ENCODE measurements at places on chromosomes 16 and 17.

DNA sequence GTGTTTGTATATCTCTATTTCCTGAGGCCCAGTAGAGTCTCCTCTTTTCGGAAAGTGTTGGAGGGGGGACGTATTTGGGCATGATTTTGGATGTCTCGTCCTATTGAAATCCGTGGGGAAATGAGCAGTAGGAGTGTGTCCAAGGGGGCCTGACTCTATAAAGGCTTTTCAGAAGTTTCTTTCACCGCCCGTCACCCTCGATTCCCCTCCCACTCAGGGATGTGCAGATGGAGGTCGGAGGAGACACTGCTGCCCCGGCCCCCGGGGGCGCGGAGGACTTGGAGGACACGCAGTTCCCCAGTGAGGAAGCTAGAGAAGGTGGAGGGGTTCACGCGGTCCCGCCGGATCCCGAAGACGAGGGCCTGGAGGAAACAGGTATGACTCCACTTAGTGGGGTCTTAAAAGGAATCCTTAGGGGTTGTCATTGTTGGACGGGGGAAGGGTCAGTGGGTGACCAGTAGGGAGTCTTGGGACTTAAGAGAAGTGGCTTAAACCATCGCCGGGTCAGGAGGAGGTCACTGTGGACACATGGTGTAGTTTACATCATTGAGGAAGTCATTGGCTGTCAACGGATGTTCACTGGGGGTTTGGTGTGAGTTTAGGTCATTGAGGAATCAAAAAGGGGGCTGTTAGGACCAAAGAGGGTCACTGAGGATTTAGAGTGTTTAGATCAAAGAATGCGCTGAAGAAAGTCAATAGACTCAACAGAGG lies 424 bp downstream of the MON1B start:
- no peak for DNase-seq

GRCh38 chr17:78748730-78749317 lies 33.2 kb downstream of the CYTH1 start:
- DNase-seq: peak; percentile 21

GRCh38 chr16:65372171-65372570 lies 250.3 kb upstream of the CDH11 start:
- no peak for DNase-seq

DNA sequence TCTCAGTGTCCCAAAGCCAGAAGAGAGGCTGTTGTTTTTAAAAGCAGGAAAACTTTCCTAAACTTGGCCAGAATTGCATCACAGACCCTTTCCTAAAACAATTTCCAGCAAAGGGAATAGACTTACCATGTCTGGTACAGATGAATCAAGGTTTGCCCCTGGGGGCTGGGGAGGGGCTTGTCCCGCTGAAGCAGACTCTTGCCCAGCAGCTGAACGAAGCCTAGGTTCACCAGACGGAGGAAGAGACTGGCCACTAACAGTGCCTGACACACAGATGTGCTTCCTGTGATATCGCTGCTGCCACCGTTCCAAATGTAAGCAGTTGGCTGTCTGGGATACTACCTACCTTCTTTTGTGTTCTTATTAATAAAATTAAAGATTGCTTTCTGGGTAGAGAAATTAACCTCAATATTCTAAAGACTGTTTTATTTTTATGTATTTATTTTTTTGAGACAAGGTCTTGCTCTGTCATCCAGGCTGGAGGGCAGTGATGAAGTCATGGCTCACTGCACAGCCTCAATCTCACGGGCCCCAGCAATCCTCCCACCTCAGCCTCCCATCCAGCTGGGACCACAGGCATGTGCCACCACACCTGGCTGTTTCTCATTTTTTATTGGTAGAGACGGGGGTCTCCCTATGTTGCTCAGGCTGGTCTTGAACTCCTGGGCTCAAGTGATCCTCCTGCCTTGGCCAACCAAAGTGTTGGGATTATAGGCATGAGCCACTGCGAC lies 13.5 kb downstream of the PRCD start:
- no peak for DNase-seq

DNA sequence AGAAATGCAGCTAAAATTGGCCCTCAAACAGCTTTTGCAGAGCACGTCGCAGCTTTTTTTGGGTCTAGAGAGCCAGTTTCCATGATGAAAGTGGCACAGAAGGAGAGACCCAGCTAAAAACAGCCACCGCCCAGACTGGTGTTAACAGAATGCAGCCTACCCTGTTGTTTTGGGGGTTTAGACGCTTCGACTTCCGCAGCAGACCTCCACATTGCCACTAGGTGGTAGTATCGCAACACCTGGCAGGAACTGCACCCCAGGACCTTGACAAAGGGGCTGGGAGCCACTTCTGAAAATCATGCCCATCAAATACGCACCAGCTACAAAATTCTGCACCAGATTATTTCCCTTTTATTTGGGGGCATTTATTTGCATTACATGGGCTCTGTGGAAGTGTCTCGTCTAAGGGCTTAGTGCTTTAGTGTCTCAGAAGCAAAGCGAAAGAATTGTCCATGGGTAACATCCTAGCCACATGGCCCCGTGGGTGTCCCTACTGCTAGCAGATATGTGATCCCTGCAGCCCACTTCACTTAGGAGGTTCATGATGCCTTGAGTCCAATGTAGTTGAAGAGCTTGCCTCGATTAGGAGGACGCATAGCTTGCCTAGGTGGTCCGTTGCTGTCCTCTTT lies 167.1 kb downstream of the HAPSTR1 start:
- peak; percentile 19 for DNase-seq

- peak; percentile 13 for DNase-seq
These were observed 46.0 kb downstream of the LMF1 start for GRCh38 chr16:924806-925205.

GRCh38 chr16:89898201-89898967 lies 20.3 kb upstream of the MC1R start:
- no peak for DNase-seq

DNA sequence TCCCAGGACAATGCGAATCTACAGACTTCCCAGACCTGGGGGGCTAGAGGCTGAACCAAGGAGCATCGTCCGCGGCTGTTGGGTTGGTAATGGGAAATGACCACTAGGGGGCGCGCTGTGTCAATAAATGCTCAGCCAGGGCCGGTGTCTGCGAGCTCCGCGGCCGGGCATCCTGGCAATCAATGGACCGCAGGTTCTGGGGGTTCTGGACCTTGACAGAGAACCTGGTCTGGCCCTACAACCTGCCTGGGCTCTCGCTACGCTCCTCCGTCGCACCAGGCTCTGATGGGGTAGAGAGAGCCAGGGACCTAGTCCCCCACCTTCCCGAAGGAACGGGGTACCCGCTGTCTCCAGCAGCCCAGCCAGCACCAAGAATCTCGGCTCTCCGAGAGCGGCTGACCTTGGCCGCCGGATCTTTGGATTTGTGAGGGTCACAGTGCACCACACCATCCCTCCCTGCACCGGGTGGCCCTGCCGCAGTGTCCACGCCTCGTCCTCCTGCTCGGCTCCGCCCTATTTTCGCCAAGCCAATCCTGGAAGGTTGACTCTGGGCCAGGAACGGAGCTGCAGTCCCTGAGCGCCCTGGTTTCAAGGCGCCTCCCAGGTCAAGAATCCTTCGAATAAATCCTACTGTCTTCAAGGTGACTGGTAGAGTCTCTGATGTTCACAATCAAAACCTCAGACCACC lies 20.4 kb upstream of the BEAN1 start:
- DNase-seq: peak; percentile 64

DNA sequence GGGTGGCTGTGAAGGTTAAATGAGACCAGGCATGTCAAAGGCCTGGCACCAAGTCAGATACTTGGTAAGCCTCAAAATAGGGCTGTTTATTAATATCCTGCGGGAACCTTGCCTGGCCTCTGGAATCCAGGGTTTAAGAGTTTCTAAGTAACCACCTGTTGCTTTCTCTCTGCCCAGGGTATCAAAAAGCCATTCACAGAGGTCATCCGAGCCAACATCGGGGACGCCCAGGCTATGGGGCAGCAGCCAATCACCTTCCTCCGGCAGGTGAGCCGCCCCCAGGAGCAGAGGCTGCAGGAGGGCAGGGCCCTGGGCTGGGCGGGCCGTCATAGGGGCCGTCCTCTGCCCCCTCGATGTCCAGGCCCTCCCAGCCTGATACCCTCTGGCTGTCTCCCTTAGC lies 13.3 kb downstream of the GPT2 start:
- DNase-seq: no peak

DNA sequence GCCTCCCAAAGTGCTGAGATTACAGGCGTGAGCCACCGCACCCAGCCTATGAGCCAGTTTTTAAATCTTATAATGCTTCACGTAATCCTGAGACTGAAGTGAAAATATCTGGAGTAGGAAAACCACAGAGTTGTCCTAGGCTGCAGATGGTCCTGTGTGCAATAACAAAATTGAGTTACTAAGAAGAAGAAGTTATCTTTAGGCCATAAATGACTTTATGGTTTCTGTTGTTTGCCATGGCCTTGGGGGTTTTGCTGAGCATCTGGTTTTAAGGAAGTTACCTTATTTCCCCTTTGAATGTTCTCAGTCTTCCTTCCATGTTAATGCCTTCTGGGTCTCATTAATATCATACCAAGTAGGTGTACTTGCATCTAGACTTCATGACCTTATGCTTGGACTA lies 16.5 kb downstream of the NMT1 start:
- DNase-seq: no peak

- no peak for DNase-seq
These were observed 997 bp downstream of the HOXB7 start for GRCh38 chr17:48609759-48610281.

Data from fibroblast of skin of scalp (primary cell).